ENCODE measurements at places on chromosomes 2 and 18.

GRCh38 chr2:182868054-182868796 lies 1.8 kb upstream of the FRZB start:
- peak; percentile 4 for DNase-seq

GRCh38 chr2:240915526-240916341 lies 9.6 kb downstream of the CROCC2 start:
- no peak for DNase-seq

DNA sequence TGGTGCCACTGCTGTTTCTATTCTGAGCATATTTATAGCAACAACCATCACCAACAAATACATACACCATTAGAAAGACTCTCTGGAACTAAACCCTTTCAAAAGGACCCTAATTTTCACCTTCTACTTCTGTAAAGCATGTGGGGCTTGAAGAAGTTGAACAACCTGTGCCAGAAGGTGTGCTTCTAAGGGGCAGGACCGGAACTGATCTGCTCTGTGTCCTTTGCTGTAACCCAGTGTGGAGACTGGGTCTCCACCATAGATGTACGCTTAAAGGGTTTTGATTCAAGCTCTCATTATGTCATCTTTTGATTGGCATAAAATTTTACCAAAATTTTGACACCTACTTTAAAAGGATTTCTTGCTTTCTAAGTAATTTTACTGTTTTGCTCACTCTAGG lies 40.3 kb downstream of the WDR43 start:
- no peak for DNase-seq

- DNase-seq: no peak
Observed at GRCh38 chr2:25089605-25090315, 47.9 kb downstream of the EFR3B start.

- DNase-seq: no peak
Observed at GRCh38 chr2:85743304-85743978, 10.3 kb upstream of the ATOH8 start.

- DNase-seq: no peak
Observed at GRCh38 chr2:102942107-102942506, 180.3 kb downstream of the TMEM182 start.

GRCh38 chr2:30280596-30281434 lies 49.5 kb downstream of the LBH start:
- DNase-seq: peak; percentile 19

DNA sequence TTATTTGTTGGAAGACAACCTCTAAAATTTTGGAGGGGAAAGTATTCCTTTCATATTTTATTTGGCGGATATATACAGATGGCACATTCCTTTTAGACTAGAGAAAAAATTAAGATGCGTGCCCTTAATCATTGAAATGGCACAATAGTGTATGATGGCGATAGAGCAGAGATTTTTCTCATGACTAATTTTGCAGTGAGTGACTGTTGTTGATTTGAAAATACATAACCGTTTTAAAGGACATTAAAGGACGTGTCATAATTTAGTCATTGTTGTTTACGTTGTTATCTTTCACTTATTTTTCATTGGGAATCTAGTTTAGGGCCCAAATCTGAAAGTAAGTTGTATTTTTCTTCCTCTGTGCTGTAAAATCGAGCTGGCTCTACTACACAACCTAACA lies 61.7 kb downstream of the CERS6 start:
- no peak for DNase-seq
